ENCODE measurements at places on chromosomes 1 and 21. TPM values are rescaled to one million over a fixed set of nuclear protein-coding genes. Genes with fewer than 3 reads are reported as not detected.

The FPGT gene
- total RNA-seq, result 17.1 TPM

The FCAMR gene
- not detected for total RNA-seq

The EPHX1 gene
- 58.9 TPM for total RNA-seq

DNA sequence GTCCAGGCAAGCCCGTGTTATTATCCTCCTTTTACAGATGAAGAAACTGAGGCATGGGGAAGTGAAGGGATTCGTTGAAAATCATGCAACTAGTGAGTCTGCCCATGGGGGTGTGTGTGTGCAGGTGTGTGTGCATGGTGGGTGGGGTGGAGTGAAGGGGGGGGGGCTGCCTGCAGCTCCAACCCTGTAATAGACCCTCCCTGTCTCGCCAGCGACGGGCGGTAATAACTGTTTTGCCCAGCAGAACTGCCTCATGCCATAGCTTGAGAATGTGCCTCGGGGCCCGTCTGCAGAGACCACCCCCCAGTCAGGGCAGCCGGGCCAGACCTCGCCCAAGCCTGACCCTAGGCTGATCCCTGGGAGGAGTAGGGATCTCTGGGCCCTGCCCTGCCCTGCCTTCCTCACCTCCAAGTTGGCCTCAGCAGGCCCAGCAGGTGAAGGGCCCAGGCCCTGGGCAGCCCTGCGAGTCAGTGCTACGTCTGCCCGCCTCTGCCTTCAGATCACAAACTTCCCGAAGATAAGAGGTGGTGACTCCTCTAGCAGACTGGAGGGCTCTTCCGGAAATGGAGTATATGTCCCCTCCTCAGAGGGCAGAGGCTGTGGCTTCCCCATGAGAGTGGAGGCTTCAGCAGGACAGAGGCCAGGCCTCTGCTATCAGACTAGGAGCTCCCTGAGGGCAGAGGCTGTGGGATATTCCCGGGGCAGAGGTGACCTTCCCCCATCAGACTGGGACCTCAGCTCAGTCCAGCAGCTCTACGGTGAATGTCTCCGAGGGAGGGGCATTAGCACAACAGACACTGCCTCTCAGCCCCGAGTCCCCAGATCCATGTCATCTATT, 15.7 kb upstream of the EPHA2 start:
- DNase-seq, result no peak

GRCh38 chr1:218524526-218524925, 179.4 kb downstream of the TGFB2 start:
- DNase-seq, result no peak

- no peak for DNase-seq
Measured at GRCh38 chr21:29669416-29669815, 270.4 kb downstream of the GRIK1 start.
